ENCODE measurements at places on chromosomes 7 and 10. TPM values are rescaled to one million over a fixed set of nuclear protein-coding genes. Genes with fewer than 3 reads are reported as not detected.

The TMEM273 gene
- total RNA-seq = not detected

The MCMBP gene
- total RNA-seq = 76.8 TPM

The MPP7 gene
- 0.10 TPM for total RNA-seq

The SPDYE5 gene
- total RNA-seq = not detected

The POR gene
- 165 TPM for total RNA-seq

The UPK3BL2 gene
- total RNA-seq = 1.3 TPM

Data from A549 treated with Hydrocortisone at 1 μM for 4 hours (cell line).